ENCODE measurements at places on chromosomes 16 and 17. TPM values are rescaled to one million over a fixed set of nuclear protein-coding genes. Genes with fewer than 3 reads are reported as not detected.
A peak's percentile ranks its signal among the peaks of the same experiment; 100 is the strongest.

TAC4 gene
- total RNA-seq: not detected

ITGB4 gene
- 4.1 TPM for total RNA-seq

TMC8 gene
- 1.3 TPM for total RNA-seq

DNAI2 gene
- not detected for total RNA-seq

PRSS27 gene
- total RNA-seq: 0.60 TPM

ABI3 gene
- 35.2 TPM for total RNA-seq

ALDH3A1 gene
- 1.2 TPM for total RNA-seq

TP53TG3D gene
- not detected for total RNA-seq

DNA sequence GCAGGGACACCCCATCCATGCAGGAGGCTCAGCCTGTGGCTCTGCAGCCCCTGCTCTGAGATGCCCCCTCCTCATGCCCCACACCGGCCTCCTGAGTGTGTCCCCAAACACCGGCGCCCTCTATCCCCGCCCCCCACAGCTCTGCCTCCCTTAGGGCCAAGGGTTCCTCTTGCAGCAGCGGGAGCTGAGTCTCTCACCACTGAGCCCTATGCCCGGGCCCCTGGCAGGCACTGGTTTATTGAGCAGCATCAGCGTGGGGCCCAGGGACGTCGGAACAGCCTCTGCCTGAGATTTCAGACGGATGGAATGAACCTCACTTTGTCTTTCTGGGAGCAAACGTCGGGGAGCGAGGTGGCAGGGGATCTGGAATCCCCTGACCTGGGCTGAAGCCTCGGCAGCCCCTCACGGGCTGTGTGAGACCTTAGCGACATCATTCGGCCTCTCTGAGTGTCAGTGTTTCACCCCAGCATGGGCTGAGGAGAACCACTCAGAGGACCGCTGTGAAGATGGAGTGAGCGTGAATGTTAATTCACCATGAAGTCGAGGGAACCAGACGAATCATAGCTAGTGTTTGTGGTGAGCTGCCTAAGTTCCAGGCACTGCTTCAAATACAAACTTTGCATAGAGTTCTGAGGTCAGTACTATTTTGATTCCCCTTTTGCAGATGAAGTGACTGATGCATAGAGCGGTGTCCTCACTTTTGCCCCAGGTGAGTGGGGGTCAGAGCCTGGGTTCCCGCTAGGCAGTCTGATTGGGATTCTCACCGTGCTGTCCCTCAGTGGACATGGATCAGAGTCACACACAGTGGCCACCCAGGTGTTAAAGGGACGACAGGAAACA, 5.3 kb upstream of the C16orf74 start:
- no peaks in the 10 kb centered on the region for H3K36me3 ChIP-seq
- no peak overlapping the region for H3K4me3 ChIP-seq
- H3K4me1 ChIP-seq: peaks cover 20% of the 10 kb centered on the region
- no peak for DNase-seq
- H3K27me3 ChIP-seq: no peaks in the 10 kb centered on the region

DNA sequence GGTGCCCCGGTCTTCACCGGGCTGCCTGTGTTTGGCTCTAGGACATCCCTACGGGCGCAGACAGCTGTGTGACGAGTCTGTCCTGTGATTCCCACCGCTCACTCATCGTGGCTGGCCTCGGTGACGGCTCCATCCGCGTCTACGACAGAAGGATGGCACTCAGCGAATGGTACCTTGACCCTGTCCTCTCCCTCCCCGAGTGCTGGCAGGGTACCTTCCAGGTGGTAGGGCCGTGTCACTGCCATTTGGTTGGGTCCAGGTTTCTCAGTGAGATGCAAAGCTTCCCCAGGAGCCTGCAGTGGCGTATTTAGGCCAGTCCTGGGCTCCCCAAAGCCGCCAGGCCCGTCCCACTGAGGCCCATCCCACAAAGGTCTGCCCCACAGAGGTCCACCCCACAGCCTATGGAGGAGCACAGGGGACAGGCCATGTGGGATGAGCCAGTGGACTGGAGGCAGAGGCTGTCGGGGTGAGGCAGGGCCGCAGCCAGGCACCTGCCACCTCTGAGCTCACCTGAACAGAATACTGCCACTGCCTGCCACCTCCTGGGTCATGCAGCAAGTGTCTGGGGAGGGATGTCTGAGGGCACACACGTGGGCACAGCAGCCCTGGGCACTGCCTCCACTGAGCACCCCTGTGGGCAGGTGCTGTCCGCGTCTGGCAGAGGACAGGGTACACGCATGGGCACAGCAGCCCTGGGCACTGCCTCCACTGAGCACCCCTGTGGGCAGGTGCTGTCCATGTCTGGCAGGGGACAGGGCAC, 31.4 kb upstream of the CHMP6 start:
- no peaks in the 10 kb centered on the region for H3K36me3 ChIP-seq
- H3K27me3 ChIP-seq: no peaks in the 10 kb centered on the region
- H3K4me3 ChIP-seq: no peak overlapping the region
- no peaks in the 10 kb centered on the region for H3K4me1 ChIP-seq
- no peak for DNase-seq

- H3K4me1 ChIP-seq: peaks cover 72% of the 10 kb centered on the region
- DNase-seq: peak; percentile 54
- H3K27me3 ChIP-seq: no peaks in the 10 kb centered on the region
- no peaks in the 10 kb centered on the region for H3K36me3 ChIP-seq
- H3K27ac ChIP-seq: peak overlapping the region; percentile 82
These were observed 7.8 kb downstream of the RARA start for GRCh38 chr17:40316571-40317344.

GRCh38 chr16:72270531-72270930, 98.6 kb upstream of the PMFBP1 start:
- no peaks in the 10 kb centered on the region for H3K36me3 ChIP-seq
- H3K27me3 ChIP-seq: no peaks in the 10 kb centered on the region
- H3K27ac ChIP-seq: no peak overlapping the region
- no peak overlapping the region for H3K4me3 ChIP-seq
- no peaks in the 10 kb centered on the region for H3K4me1 ChIP-seq

GRCh38 chr16:87963400-87963799, 12.2 kb downstream of the BANP start:
- peak; percentile 93 for DNase-seq
- H3K4me3 ChIP-seq: no peak overlapping the region
- H3K27ac ChIP-seq: peak overlapping the region; percentile 94
- no peaks in the 10 kb centered on the region for H3K36me3 ChIP-seq

- no peak for DNase-seq
- peaks cover 19% of the 10 kb centered on the region for H3K4me1 ChIP-seq
- no peak overlapping the region for H3K4me3 ChIP-seq
- peaks cover 7% of the 10 kb centered on the region for H3K36me3 ChIP-seq
- no peaks in the 10 kb centered on the region for H3K27me3 ChIP-seq
- peak overlapping the region; percentile 79 for H3K27ac ChIP-seq
These were observed 101.6 kb downstream of the CYTH1 start for GRCh38 chr17:78680436-78680835.

DNA sequence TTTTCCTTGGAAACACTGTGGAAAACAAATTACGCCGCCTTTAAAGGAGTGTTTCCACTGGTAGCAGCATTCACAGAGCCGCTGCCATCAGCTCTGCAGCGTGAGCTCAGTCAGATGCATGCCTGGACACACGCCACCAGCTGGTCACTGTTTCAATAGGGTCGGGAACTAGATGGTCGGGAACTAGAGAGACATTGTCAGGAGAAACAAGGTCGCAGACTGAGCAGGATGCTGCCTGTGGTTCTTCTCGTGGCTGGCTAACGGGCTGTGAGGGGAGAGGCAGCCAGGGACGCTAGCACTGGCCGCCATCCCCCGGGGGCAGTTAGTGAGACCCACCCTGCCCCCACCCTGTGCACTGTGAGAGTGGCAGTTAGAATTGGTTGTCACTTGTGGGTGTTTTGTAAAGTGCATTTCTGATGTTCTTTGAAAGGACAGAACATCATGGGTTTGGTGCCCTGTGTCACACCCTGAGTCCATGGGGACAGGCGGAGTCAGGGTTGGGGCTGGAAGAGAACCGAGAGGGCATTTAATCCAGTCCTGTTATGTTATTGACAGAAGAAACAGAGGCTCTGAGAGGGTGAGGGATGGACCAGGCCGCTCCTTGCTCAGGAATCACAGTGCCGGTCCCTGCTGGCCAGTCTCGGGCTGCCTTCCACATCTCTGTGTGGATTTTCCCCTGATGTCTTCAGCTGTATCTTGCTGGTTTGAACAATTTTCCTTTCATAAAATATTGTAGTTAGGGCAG, 86.3 kb downstream of the SPECC1 start:
- no peaks in the 10 kb centered on the region for H3K36me3 ChIP-seq
- DNase-seq: peak; percentile 27
- peaks cover 8% of the 10 kb centered on the region for H3K27me3 ChIP-seq
- no peaks in the 10 kb centered on the region for H3K4me1 ChIP-seq

DNA sequence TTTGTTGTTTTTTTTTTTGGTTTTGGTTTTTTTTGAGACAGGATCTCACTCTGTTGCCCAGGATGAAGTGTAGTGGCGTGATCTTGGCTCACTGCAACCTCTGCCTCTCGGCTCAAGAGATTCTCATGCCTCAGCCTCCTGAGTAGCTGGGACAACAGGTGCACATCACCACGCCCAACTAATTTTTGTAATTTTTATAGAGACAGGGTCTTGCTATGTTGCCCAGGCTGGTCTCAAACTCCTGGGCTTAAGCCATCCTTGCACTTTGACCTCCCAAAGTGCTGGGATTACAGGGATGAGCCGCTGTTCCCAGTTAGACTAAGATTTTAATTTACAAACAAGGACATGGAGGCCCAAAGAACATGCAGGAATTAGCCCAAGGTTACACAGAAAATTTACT, 91.8 kb upstream of the NOL11 start:
- no peak for DNase-seq
- no peaks in the 10 kb centered on the region for H3K36me3 ChIP-seq
- H3K27ac ChIP-seq: no peak overlapping the region
- H3K4me1 ChIP-seq: no peaks in the 10 kb centered on the region
- H3K4me3 ChIP-seq: no peak overlapping the region

GRCh38 chr17:49132699-49133364, at the start of gene B4GALNT2:
Gene B4GALNT2, plus strand, starts transcription at chr17:49132769. Its CDS starts 24 bp downstream, at chr17:49132793.
- H3K4me3 ChIP-seq: peak within 1 kb of the TSS; percentile 46
- H3K27ac ChIP-seq: no peak within 1 kb of the TSS
- no peaks in the 10 kb centered on the region for H3K36me3 ChIP-seq
- H3K4me1 ChIP-seq: peaks cover 7% of the 10 kb centered on the region

DNA sequence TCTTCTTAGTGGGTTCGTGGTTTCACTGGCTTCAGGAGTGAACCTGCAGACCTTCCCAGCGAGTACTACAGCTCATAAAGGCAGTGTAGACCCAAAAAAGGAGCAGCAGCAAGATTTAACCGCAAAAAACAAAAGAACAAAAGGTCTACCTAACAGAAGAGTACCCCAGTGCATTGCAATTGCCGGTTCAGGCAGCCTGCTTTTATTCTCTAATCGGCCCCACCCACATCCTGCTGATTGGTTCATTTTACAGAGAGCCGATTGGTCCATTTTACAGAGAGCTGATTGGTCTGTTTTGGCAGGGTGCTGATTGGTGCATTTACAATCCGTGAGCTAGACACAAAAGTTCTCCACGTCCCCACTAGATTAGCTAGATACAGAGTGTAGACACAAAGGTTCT, 2.0 kb upstream of the ARRB2 start:
- no peak overlapping the region for H3K4me3 ChIP-seq
- peaks cover 20% of the 10 kb centered on the region for H3K4me1 ChIP-seq
- no peaks in the 10 kb centered on the region for H3K36me3 ChIP-seq
- H3K27me3 ChIP-seq: no peaks in the 10 kb centered on the region
- no peak for DNase-seq
- no peak overlapping the region for H3K27ac ChIP-seq

Measured in endothelial cell of umbilical vein (primary cell).